Activated CD4-positive, alpha-beta T cell treated with anti-CD3 and anti-CD28 coated beads for 36 hours (primary cell): ENCODE measurements at places on chromosomes 2 and 18.

GRCh38 chr18:54684784-54685183, 93.7 kb downstream of the DYNAP start:
- no peak for DNase-seq

DNA sequence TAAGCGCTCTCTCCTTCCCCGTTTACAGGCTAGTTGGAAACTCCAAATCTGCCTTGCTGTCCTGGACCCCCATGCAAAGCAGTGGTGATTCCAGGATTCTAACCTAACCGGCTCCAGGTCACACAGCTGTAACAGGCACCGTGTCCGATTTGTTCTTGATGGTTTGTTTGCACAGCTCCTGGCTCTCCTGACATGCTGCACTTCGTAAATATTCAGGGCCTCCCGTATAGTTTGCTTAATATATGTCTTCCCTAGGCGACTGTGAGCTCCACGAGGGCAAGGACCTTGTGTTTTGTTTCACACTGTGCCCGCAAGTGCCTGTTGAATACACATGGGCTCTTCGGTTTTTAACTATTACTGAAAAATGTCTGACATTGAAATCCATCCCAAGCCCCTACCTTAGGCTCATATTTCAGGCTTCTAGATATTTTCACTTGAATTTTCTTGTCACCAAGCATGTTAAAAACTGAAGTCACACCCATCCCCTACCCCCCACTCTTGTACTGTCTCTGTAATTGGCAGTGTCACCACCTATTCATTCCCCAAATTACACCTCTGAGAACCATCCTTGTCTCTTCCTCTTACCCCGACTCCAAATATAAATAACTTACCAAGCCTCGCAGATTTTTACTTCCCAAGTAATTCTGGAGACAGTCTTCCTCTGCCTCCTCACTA, 1.0 kb upstream of the PUM2 start:
- DNase-seq = peak; percentile 33

DNA sequence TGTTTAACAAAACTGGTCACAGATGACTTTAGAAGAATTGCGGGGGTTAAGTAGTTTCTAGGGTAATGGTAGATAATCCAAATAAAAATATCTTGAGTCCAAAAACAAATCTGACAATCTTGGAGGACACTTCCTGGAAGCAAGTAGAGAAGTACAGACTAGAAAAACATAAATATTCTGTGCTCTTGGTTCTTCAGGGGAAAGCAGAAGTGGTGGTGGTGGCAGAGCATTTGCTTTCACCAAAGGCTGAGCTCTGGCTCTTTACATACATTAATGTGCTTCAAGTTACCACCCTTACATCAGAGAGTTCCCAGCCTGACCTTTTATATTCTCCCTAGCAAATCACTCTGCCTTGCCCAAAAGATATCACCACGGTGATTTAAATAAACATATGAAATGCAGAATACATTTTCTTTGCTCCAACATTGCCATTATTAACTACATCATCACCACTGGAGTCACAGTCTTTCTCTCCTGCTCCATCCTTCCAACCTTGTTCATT, 15.3 kb downstream of the PDE11A start:
- DNase-seq = no peak

- DNase-seq = no peak
Measured at GRCh38 chr2:20483194-20483895, 36.5 kb downstream of the RHOB start.

GRCh38 chr18:43563780-43564179, 286.5 kb upstream of the SYT4 start:
- no peak for DNase-seq

DNA sequence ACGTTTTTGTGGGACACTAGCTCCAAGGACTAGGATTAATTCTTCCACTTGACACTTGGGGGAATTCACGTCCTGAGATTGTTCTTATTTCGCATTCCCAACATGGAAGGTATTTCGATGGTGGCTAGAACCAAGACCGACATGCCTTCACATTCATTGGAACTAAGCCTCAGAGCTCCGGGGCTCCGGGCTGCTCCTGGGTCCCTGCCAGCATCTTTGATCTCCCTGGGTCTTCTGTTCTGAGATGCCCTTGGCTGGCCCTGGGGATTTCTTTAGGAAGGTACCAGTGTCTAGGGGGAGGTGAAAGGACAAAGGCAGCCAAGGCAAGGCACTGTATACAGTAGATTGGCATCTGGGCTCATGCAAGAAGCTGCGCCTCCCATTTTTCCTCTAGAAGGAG, 76.8 kb downstream of the DYSF start:
- DNase-seq = no peak

DNA sequence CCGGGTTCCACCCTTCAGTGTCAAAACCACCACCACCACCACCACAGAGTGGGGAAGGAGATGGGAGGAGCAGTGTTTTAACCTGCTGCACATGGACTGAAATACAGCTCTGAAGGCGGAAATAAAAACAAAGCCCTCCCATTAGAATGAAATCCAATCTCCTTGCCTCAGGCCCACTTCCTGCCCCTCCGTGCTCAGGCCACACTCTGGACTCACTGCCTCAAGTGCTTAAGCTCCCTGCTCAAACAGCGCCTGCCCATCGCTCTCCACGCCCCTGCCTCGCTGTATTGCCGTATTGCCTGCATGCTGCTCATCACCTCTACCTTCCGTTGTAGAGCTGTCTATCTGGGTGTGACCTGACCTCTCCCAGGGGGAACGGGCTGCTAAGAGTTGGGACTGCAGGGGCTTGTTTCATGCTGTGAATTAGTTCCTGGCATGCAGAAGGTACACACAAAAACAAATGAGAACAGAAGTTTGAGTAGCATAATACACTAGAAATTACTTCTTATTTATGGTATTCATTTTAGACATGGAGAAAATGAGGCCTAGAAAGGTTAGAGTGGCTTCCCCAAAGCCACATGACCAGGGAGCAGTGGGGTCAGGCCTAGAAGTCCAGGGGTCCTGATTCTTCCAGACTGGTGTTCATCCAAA, 31.6 kb upstream of the NEB start:
- DNase-seq = no peak

DNA sequence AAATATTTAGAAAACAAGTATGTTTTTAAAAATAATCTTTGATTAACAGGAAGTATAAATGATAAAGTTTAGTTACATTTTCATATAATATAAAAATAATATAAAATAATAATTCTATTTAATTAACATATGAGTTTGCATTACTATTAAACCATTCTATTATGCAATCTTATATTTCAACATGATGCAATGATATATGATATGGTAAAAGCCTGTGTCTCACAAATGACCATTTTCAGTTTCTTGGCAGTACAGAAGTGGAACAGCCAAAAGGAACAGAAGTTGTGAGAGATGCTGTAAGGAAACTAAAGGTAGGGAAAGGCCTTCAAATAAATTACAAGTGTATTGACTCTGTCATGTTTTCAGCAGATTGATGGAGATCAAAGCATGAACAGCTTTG, 230.8 kb downstream of the GULP1 start:
- no peak for DNase-seq

DNA sequence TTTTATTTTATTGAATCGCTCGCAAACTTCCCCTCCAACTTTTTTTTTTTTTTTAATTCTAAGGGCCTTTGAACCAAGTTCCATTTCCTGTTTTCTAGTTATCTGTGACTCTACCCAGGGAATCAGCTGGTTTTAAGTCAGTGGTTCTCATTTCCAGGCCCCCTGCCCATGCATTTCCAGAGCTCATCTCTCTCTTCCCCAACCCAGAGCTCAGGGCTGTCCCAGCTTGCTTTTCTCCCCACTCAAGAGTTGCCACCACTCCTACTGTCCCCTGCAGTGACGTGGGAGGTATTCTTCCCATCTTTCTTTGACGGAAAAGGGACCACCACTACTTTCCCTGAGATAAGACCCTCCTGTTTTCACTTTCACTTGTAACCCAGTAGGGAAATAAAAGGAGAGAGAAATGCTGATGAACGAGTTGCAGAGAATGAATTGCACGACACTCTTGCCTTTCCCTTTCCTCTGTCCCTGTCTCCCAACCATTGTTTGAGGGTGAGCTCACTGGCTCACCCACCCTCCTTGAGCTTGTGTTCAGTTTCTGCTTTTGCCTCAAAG, 42.1 kb downstream of the TET3 start:
- DNase-seq = no peak

- no peak for DNase-seq
Measured at GRCh38 chr2:26560892-26561291, 80.3 kb downstream of the CIB4 start.

DNA sequence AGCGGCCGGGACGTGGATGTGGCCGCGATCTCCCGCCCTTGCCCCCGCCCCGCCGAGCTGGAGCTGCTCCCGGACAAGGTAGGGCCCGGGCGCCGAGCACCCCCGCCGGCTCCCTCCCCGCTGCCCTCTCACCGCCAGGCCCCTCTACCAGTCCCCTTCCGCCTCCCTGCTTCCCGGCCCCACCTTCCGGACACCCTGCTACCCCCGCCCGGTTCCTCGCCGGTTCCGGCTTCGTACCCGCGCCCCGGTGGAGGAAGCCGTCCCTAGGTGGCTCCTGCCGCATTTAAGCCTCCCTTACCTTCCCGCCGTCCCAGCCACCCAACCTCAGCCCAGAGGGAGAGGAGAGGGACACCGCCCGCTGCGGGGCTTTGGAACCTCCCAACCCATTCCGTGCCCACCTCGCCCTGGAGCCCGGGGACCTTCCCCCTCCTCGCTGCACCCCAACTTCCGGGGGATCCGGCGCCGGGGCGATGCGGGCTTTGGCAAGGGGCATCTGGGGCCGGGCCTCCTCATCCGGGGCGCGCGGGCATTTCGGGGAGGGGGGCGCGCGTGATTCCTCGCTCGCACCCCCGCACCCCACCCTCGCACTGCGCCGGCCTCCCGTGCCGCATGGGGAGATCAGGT, 475 bp downstream of the B3GNT2 start:
- peak; percentile 79 for DNase-seq

GRCh38 chr2:26916128-26916692, 54.2 kb upstream of the MAPRE3 start:
- no peak for DNase-seq

DNA sequence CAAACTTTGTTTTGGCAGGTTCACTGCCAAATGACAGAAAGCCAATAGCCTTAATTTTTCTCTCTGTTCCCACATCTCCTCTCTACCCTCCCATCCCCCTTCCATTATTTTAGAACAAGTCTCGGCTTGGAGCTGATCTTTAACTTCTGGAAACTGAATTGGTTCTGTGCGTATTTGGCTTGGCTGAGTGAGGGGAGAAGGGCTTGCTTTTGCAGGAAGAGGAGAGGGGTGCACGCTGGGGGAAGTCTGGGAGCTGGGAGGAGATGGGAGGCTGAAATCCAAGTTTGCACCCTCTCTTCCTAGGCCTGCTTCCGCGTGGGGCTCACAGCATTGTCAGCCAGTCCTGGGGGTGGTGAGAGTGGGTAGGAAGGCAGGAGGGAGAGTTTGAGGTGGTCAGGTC, 176.1 kb upstream of the SPRED2 start:
- no peak for DNase-seq

- DNase-seq = no peak
Measured at GRCh38 chr18:7511106-7511505, 56.0 kb upstream of the PTPRM start.

DNA sequence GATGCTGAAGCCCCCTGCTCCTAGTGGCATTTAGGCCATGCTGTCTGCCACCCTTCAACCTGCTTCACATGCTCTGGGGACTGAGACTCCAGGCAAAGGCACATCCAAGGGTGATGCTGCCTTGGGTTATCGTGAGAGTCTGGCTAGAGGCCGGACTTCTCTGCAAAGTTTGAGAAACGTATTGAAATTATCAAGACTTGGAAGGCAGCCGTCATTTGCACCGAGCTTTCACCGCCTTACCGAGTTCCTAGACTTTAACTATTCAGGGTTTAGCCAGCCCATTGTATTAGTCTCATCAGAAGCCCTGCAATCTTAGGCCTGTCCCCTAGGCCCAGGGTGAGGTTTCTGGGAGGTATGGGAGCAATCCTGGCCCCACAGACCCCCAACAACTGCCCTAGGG, 34.0 kb downstream of the RDH14 start:
- DNase-seq = no peak

- DNase-seq = no peak
Measured at GRCh38 chr2:58878778-58879177, 637.7 kb upstream of the FANCL start.

DNA sequence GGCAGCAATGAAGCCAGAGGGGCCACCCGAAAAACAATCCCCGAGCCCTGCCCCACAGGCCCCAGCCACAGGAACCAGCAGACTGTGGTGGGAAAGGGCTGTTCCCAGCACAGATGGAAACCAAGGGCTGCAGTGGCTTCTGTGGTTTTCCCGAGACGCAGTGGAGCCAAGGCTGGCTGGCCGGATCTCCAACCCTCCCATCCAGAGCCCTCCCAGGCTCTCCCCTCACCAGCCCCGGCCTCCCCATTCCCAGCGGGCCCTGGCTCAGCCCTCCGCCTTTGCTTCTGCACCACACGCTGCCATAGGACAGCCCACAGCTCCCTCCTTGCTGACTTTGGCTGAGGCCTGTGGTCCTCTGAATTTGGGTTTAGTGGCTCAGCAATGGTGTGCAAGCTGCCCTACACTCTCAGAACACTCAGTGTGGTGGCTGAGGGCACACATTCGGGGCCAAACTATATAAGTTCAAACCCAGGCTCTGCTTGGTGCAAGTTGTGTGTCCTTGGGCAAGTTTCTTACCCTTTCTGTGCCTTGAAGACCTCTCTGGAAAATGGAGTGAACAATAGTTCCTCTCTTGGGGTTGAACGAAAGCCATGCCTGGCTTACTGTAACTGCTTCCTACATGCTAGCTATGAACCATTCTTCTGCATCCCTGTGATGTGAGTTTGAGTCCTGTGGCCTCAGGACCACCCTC, 200.1 kb downstream of the SMAD7 start:
- DNase-seq = no peak
